ENCODE measurements at places on chromosomes 3 and 15. TPM values are rescaled to one million over a fixed set of nuclear protein-coding genes. Genes with fewer than 3 reads are reported as not detected.

The COL6A5 gene
- not detected for total RNA-seq

The PPM1L gene
- 8.3 TPM for total RNA-seq

The RLBP1 gene
- total RNA-seq: not detected

The VEPH1 gene
- not detected for total RNA-seq

The CLPX gene
- total RNA-seq: 58.8 TPM

The KIF23 gene
- total RNA-seq: 70.9 TPM

DNA sequence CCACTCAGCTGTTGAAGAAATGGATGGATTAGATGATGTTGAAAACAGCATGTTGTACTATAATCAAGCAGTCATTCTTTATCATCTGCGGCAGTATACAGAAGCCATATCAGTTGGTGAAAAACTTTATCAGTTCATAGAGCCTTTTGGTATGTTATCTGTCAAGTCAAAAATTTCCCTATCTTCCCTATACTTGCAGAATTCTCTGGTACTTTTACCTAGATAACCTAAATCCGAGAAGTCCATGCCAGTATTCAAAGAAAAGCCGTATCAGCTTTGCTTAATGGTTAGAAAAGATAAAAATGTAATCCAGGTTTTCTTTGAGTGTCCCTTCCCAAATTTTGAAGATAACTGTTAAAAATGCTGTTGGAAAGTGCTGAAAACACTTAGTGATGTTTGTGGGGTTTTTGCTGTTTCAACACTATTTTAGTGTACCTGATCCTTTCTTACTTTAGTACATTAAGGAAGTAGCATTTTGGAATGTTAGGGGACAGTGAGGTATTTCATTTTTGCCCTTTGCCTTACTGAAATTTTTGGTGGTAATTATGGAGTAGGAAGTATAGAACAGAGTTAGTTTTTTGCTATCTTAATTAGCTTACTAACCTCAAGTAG lies 23.8 kb downstream of the CNOT10 start:
- DNase-seq: no peak

GRCh38 chr3:74268753-74269152 lies 345.7 kb downstream of the CNTN3 start:
- no peak for DNase-seq

DNA sequence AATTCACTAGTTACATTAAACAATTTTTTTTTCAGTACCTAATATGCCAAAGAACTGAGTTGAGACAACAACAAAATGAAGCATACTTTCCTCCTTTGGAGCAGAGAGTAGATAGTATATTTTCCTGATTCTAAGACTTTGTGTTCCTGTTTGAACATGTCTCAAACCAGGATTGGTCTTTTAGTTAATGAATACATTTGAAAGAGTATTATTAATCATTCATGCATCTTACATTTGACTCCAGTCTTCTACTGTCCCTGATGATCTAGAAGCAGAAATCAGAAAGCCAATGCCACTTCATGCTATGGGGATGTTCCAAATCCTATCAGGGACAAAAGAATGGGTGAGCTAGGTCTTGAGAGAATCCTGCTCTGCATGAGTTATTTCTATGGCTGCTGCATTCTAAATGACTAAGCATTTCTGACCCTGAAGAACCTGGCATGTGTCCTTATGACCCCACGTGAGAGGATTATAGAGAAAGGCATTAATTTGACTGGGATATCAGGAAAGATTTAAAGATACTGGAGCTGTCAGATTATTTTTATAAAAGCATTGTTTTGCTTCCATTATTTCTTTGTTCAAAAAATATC lies 32.9 kb upstream of the MBNL1 start:
- DNase-seq: no peak

- peak; percentile 75 for DNase-seq
Measured at GRCh38 chr3:187150599-187150998, 11.3 kb upstream of the RPL39L start.

- no peak for DNase-seq
Measured at GRCh38 chr3:33505027-33505426, 64.8 kb upstream of the UBP1 start.

GRCh38 chr15:101250873-101251829 lies 697 bp downstream of the CHSY1 start:
- peak; percentile 43 for DNase-seq

DNA sequence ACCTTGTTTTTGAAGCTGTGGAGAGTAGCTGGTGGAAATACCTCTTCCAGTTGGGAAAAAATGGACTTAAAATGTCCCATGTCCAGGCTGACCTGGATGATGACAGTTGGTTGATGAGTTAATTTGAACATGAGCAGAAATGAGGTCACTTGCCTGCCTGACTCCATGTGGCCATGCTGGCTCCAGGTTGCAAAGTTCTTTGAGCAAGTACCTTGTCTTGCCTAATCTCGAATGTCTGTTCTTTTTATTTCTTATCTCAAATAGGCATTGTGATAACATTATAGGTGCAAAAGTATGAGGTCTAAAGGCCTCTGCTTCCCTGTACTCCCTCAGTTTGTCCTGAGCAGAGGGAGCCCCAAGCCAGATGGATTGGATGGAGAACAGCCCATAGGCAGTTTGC lies 9.0 kb downstream of the MAPKBP1 start:
- no peak for DNase-seq

DNA sequence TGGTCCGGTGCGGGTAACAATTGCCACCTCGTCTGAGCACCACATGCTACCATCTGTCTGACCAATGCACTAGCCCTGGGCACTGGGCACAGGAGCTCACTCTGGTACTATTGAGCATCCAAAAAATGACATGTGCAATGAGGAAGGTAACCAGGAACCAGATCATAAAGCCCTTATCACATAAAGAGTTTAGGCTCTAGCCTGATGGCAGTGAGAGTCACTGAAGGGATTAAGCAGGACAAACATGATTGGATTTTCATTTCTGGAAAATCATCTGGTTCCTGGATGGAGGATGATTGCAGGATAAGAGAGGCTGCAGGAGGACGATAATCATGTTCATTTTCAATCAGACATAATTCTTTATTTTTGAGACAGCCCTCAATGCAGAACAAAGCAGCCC lies 12.4 kb downstream of the NDUFB4 start:
- no peak for DNase-seq

DNA sequence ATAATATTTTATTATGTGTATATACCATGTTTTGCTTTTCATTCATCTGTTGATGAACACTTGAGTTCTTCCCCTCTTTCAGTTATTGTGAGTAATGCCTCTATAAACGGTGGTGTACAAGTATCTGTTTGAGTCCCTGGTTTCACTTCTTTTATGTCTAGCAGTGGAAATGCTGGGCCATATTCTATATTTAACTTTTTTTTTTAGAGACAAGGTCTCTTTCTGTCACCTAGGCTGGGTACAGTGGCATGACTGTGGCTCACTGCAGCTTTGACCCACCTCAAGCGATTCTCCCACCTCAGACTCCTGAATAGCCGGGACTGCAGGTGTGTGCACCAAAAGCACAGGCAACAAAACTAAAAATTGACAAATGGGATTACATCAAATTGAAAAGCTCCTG lies 19.9 kb downstream of the GOLM2 start:
- peak; percentile 48 for DNase-seq

GRCh38 chr3:77816366-77816765 lies 776.5 kb downstream of the ROBO2 start:
- DNase-seq: no peak

GRCh38 chr15:70435369-70435768 lies 328.0 kb downstream of the UACA start:
- no peak for DNase-seq

DNA sequence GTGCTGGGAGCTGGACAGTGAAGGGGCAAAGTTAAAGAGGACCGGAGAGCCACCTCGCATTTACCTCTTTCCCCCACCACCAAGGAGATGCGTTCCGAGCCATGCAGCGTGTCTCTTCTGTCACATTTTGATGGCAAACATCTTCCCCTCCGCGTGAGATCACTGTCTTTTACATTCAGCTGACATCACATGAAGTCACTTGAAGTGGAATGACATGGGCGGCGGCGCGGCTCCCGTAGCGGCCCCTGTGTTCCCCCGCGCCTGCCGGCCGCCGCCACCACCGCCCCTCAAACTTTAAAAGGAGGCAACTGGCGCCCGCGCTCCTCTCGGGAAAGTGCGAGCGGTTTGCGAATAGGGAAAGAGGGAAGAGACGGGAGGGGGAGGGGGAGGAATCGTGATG lies at the start of gene FEZF2:
Gene FEZF2, minus strand, starts transcription at position 336 of the 400 bp plus-strand sequence. CDS start 682 bp downstream, outside the sequence.
- DNase-seq: no peak

- peak; percentile 85 for DNase-seq
Measured at GRCh38 chr15:100602823-100603393, 519 bp downstream of the ASB7 start.

DNA sequence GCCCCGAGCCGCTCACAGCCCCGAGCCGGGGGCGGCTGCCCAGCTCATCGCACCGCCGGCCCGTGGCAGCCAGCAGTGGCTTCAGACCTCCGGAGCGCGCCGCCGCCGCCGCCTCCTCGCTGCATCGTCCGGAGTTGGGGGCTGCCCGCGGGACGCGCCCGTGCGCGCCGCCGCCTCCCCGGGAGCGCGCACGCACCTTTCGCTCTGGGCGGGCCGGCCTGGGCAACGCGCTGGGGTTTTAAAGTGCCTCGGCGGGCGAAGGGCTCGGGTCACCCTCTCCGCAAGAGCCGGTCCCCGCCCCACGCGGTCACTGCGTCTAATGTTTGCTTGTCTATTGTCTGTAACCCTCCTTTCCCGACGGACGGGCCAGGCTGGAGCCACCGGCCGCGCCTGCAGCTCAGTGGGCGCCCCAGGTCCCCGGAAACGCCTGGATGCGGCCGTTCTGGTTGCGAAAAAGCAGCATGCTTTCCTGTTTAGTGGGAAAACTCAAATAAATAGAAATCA lies at the start of gene RYK:
Gene RYK, minus strand, starts transcription at position 143 of the 504 bp plus-strand sequence. CDS start 205 bp downstream, outside the sequence.
- peak; percentile 74 for DNase-seq

GRCh38 chr15:42080919-42081830 lies 13.2 kb downstream of the PLA2G4D start:
- DNase-seq: no peak

DNA sequence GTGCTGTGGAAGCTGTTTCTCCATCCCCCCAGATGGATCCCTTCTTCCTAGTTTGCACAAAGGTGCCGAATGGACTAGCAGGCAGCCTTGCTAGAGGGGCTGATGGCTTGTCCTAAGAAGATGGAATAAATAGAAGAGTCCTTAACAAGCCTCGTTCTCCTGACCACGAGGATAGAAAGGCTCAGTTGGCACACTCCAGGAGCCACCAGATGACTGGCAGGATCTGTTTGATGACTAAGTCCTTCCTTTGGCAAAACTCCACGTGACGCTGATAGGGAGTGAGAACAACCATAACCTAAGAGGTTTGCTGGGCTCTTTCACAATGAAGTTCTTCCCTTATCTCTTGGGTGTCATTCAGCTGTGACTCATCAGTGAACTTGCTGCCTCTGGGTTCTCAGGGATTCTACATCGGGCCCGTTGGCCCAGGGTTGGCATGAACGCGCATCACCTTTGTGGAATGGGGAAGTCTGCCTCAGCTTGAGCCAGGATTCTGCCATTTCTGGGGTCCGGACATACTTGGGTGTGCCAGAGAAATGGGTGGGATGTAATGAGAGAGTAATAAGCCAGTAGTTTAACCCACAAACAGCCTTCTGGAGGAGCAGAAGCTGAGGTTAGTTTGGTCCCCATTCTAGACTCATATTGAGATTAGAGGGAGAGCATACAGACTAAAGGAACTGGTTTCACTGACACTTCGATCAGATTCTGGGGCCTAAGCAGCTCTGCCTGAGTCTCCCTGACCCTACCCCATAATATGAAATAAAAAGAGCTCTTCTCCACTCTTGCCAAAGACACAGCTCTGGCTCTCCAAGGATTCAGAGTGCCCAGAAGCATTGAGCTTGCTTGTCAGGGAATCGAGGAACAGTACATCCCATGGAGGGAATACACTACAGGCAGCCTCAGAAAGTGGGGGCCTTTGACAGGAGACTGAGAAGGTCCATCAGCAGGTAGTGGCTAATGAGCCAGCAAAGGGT lies 2.0 kb upstream of the MELTF start:
- no peak for DNase-seq

- peak; percentile 52 for DNase-seq
Measured at GRCh38 chr3:46348823-46349482, 5.0 kb upstream of the CCR2 start.

DNA sequence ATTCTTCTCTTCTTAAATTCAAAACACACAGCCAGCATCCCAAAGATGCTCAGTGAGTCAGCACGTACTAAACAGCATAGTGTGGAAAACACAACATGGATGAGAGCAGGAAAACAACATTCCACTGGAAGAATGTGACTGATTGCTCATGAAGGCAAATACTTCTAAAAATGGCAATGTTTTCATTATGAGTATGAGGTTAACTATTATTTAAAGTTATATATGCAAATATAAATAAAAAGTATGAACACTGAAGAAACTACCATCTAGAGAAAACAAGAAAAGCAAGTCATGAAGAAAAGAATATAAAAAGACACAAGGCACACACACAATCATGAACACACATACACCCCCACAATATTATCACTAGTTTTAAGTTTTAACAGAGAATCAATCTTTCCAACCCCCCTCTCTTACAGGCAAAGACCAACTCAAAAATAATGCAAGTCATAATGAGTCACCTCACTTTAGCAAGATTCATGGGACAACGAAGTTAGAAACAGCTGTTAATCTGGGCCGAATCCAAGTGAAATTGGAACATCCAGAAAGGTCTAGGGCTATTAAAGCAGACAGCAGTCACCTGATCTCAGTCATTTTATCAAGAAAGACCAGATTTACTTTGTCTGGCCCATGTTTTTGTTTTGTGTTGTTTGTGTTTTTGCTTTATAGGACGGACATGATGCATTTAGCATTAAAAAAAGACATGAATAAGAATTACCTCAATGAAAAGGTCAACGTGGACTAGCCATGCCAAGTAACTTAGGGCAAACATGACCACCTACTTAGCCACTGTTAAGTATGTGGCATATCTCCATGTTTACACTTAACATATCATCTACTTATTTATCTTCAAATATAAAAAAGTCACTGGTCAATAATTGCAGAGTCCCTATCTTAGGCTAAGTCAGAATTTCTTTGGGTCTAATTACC lies 18.1 kb downstream of the GBE1 start:
- DNase-seq: no peak

GRCh38 chr3:59839810-59840515 lies 790.1 kb upstream of the CFAP20DC start:
- DNase-seq: no peak

GRCh38 chr15:53400986-53401385 lies 358.5 kb downstream of the WDR72 start:
- DNase-seq: no peak

Data from activated CD8-positive, alpha-beta memory T cell treated with anti-CD3 and anti-CD28 coated beads, Interleukin-2, amount 10 ng/mL, durations not matched to agents 7 days and 5 days (primary cell).